Muscle of arm (tissue), 14 donors: ENCODE measurements at places on chromosomes 3 and 15. TPM values are rescaled to one million over a fixed set of nuclear protein-coding genes. Genes with fewer than 3 reads are reported as not detected.

CPN2 gene
- 0.07 TPM for polyA plus RNA-seq

DNA sequence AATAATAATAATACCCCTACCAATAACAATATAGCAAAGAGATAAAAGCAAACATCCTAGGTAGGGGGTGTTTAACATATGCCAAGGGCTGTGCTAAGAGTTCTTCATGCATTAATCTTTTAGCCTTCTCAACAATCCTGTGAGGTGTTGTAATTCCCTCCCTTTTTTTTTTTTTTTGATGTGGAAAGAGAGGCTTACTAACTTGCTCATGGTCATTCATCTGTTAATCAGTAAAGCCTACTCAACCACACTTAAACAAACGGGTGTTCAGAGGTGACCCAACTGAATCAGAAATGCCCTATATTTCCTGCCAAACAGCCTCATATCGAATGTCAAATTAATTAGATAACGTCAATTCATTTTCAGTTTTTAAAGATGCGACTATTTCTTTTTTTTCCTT lies 232.1 kb downstream of the CTNNB1 start:
- DNase-seq, result no peak

SOX2 gene
- 0.42 TPM for polyA plus RNA-seq

HIGD2B gene
- not detected for polyA plus RNA-seq

REC114 gene
- polyA plus RNA-seq, result not detected

DNA sequence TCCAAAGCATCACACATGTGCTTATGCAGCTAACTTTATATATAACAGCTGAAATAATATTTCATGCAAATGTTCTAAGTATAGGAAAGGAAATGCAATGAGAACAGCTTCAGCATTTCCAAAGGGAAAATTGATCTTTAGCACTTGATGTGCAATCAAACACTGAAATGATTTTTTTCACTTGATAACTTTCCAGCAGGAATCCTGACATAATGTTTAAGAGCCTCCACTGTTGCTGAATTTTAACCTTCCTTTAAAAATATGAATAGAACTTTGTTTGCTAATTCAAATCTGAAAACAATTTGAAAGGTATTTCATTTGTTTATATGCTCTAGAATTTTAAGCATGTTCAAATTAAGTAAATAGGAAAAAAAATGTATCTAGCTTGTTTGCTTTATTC lies 96.9 kb upstream of the STRIT1 start:
- no peak for DNase-seq

- no peak for DNase-seq
Measured at GRCh38 chr3:120349855-120350125, 636 bp upstream of the LRRC58 start.

PP2D1 gene
- polyA plus RNA-seq, result 0.08 TPM

DNA sequence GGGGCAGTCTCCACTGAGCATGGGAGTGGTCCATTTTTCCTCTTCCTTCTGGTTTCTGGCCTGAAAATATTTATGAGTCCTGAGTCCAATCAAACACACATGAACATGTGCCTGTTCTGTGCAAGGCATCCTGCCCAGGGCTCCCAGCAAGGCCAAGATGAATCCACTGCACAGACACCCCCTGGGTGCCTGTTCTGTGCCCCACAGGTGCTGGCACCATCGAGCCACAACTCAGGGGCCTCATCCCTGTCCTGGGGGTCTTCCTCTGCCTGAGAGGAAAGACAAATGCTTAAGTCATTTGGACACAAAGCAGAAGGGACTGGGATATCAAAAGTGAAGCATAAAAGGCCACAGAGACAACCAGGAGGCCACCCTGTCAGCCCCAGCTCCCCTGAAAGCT lies 87.4 kb upstream of the IQSEC1 start:
- DNase-seq, result no peak

ACP3 gene
- 19.2 TPM for polyA plus RNA-seq

GRCh38 chr3:169509780-169510692 lies 153.5 kb downstream of the MECOM start:
- no peak for DNase-seq

DNA sequence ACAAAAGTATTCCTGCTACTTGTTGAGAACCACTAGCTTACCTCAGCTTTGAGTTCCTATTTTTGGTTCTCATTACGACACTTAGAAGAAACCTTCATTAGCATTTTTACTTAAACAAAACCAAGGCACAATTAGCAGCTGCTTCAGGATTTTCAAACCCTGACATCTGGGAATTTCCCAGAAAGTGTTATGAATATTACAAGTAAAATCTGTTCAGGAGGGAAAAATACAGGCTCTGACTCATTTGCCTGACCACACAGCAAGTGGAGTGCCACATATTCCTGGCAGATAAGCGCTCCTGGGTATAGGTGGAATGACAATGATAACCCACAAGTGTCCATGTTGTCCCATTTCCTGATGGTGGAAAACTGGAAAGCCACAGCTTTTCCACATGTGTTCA lies 10.3 kb upstream of the RFTN1 start:
- no peak for DNase-seq

PIERCE2 gene
- 1.6 TPM for polyA plus RNA-seq

GRCh38 chr15:52243697-52244555 lies 51.7 kb downstream of the MYO5C start:
- no peak for DNase-seq

KLF15 gene
- not detected for polyA plus RNA-seq

DNA sequence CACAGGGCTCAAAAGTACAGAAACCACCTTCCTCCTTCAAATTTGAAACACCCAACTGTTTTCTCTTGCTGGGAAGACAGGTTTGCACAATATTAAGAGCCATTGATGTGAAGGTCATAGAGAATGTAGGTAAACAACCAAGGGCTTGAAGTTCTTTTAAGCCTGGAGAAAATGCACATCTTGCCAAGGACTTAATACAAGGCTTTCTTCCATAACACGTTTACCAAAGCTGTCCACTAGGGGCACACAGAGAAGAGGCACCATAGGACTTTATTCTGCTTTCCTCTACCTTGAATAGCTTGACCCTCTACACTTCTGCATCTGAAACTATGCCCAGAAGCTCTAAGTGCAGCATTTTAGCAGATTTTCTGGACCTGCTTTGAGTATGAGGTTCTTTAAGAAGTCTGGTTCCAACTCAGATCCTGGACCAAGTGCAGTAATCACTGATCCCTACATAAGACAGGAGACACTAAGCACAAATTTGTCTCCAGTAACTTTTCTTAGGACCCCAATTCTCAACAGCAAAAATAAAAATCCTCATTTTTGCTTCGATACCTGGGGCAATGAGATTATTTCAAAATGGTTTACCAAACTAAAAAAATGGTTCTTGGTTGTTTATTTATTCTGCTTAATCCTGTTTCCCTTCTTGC lies 138.0 kb downstream of the FBN1 start:
- peak; percentile 37 for DNase-seq

- no peak for DNase-seq
Measured at GRCh38 chr3:190401963-190402362, 14.0 kb downstream of the CLDN16 start.

- peak; percentile 6 for DNase-seq
Measured at GRCh38 chr3:168273917-168274316, 178.2 kb upstream of the GOLIM4 start.

TFG gene
- polyA plus RNA-seq, result 97.0 TPM

LCMT2 gene
- 7.5 TPM for polyA plus RNA-seq

DNA sequence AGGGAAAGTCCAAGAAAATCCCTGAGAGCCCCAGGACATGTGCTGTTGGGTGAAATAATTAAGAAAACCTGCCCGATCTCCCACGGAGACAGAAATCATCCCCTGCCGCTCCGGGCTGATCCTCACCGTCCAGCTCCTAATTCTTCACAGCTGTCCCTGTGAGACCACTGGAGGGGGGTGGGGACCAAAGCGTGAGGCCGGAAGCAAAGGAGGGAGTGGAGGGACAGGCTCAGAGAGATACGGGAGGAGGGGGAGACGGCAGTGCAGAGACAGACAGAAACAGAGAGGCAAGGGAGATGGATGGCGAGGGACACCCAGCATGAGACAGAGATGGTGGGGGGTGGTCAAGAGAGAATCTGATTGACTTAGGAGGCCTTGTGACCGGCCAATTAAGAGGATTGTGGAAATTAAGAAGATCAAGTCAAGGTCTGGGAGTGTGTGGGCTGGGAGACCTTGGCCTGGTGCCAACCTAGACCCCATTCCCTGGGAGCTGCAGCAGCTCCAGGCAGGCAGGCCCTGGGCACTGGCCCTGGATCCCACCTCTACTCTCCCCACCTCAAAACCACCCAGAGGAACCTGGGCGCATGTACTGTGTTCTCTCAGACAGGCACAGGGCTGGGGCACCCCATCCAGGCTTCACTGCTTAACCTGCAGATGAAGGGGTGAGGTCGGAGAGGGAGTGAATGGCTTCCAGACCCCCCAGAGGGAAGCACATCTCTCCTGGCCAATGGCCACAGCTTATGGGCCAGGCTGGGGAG lies 113.2 kb upstream of the ALDH1A3 start:
- peak; percentile 57 for DNase-seq

DOCK3 gene
- 0.27 TPM for polyA plus RNA-seq

PLD1 gene
- polyA plus RNA-seq, result 11.5 TPM

DNA sequence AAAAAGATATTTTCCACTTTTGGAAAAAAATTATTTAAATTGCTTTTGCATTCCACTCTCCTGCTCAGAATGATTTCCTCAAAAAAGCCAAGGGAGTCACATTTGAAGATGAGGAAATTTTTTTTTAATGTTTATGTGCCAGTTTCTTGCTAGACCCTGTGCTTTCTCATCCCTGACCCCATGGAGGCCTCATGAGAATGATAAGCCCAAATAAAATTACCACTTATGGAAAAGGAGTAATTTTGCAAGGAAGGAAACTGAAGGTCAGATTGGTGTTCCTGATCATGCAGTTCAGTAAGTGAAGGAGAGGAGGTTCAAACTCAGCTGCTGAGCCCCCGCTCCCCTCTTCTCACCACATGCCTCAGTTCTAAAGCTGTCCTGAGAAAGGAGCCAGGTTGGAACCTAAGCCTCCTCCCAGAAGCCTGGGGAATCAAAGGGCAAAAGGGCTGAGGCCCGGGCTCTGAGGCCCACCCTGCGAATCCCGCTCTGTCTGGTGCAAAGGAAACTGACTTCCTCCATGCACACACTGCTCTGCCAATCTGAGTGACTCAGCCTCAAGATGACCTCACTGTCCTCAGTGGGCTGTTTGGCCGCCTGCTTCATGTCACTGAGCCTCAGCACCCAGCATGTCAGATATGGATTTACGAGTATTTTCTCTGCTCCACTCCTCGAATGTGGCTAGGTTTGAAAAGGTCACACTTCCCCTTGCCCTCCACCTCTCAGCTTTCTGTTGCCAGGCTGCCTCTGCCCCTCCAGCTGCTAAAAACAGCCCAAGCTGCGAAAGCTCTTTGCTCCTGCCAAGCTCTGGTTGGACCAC lies 56.9 kb upstream of the FLNB start:
- DNase-seq, result peak; percentile 52

- DNase-seq, result no peak
Measured at GRCh38 chr3:134511500-134511899, 25.6 kb downstream of the CEP63 start.

SLC26A6 gene
- 7.1 TPM for polyA plus RNA-seq

AP3B2 gene
- polyA plus RNA-seq, result 0.48 TPM

DNA sequence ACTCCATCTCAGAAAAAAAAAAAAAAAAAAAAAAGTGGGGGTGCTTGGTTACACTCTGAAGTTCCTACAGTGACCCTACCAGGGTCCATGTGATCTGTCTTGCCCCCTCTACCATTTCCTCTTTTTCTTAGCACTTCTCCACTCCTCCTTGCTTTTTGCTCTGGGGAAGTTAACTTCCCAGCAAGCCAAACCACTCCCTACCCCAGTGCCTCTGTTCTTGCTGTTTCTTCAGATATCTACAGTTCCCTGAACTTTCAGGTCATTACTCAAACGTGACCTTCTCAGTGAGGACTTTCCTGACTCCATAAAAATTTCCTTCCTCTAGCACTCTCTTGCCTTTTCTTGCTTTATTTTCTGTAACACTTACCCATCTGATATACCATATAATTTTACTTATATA lies 61.1 kb upstream of the GCNT3 start:
- no peak for DNase-seq

DNA sequence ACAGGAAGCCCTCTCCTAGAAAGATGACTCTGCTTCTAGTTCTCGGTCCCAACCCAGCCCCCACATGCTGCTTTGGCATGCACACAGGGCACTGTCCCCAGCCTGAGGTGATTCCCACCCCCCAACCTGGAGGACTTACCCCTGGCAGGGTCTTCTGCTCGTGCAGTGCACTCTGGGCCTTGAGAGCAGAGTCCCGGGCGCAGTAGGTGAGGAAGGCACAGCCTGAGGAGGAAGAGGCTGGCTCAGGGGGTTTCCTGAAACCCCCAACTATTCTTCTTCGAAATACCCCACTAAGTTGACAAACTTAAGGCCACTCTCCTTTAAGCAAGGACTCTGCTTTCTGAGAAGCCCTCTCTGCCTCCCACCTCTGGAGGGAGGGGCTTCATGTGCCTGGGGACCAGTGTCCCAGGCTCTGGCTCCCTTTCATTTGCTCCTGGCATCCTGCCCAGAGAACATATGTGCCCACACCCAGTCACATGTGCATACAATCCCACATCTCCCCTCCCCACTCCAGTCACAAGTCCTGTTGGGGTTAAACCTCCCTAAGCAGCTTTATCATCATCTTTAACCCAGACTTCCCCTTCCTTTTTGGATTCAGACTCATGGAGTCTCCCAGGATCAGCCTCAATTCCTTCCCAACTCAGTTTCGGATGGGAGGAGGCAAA lies 4.1 kb downstream of the CELF6 start:
- no peak for DNase-seq

DNA sequence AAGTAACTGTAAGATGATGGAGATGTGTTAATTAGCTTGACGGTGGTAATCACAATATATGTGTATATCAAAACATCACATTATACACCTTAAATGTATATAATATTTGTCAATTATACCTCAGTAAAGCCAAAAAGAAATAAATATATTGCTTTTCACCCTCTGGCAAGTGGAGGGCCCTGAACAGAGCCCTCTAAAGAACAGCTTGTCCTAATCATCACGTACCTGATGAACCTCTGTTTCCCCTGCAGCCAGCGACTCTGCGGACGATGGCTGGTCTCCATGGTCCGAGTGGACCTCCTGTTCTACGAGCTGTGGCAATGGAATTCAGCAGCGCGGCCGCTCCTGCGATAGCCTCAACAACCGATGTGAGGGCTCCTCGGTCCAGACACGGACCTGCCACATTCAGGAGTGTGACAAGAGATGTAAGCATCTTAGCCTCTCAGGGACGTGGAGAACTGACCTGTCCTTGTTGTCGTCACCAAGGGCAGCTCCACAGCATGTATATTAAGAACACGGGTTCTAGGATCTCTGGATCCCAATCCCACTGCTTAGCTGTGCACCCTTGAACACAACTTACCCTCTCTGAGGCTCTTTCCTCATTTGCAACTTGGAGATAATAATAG lies 6.3 kb downstream of the THBS1 start:
- no peak for DNase-seq

DNA sequence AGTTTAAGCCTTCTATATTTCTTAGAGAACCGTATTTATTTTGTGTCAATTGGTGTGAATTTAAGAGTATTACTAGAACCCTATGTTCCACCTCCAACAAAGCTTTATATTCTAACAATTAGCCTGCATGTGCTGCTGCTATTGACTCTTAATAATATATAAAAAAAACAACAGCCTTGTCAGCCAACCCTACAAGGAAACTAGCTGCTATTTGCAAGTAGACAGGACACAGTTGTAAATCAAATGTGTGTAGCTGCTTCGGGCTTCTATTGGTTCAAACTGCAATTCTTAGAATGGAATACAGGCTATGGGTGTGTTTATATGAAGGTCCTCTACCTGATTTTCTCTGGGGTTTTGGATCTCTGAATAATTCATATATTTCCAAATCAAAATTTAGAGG lies 60.7 kb downstream of the ZBTB20 start:
- no peak for DNase-seq

TP63 gene
- polyA plus RNA-seq, result 15.9 TPM

HTR3E gene
- polyA plus RNA-seq, result not detected

BNC1 gene
- 1.5 TPM for polyA plus RNA-seq

PDZRN3 gene
- polyA plus RNA-seq, result 78.8 TPM

MCCC1 gene
- not detected for polyA plus RNA-seq

UPK1B gene
- polyA plus RNA-seq, result not detected
